ENCODE measurements at places on chromosomes 16 and 17. TPM values are rescaled to one million over a fixed set of nuclear protein-coding genes. Genes with fewer than 3 reads are reported as not detected.

CMTM2 gene
- total RNA-seq: not detected

MRPL38 gene
- 126 TPM for total RNA-seq

EME1 gene
- not detected for total RNA-seq

C17orf100 gene
- total RNA-seq: 0.56 TPM

POLR3K gene
- 12.7 TPM for total RNA-seq

KRT24 gene
- not detected for total RNA-seq

LPO gene
- total RNA-seq: not detected

NPIPA3 gene
- total RNA-seq: not detected

GUCY2D gene
- not detected for total RNA-seq

ZNF830 gene
- 8.1 TPM for total RNA-seq

TBC1D3H gene
- not detected for total RNA-seq

TIGD7 gene
- 10.4 TPM for total RNA-seq

CCL8 gene
- total RNA-seq: not detected

GGT6 gene
- not detected for total RNA-seq

TMIGD1 gene
- total RNA-seq: not detected

CACNA1H gene
- total RNA-seq: 2.6 TPM

PRR11 gene
- total RNA-seq: 0.76 TPM

NPTX1 gene
- 0.12 TPM for total RNA-seq

DNA sequence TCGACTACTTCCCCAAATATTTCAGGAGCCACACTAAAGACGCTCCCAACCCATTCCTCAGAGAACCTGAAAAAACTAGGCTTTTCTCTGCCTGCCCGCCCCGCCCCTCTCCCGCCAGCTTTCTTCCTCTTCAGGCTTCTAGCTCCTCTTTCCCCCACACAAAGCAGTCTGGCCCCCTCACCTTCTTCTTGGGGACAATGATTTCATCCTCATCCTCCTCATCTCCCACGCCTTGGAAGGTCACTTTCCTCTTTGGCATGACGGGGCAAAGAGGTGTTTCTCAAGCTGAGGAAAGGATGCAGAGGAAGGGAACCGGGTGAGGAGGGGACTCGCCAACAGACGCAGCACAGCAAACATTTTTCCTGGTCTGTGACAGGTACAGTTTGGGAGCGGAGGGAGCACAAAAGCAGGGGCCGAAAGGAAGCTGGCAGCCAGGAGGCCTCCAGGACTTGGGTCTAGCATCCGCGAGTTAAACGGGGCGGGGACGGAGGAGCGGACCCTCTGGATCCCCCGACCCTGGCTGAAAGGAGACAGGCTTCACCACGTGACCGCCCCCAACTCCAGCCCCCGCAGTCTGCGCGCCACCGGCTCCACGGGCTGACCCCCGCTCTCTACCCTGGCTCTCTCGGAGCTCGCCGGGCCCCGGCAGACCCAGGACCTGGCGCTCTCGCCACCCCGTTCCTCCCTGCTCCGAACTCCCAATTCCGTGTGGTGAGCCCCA lies 525 bp downstream of the CD2BP2 start:
- DNase-seq: no peak

DNA sequence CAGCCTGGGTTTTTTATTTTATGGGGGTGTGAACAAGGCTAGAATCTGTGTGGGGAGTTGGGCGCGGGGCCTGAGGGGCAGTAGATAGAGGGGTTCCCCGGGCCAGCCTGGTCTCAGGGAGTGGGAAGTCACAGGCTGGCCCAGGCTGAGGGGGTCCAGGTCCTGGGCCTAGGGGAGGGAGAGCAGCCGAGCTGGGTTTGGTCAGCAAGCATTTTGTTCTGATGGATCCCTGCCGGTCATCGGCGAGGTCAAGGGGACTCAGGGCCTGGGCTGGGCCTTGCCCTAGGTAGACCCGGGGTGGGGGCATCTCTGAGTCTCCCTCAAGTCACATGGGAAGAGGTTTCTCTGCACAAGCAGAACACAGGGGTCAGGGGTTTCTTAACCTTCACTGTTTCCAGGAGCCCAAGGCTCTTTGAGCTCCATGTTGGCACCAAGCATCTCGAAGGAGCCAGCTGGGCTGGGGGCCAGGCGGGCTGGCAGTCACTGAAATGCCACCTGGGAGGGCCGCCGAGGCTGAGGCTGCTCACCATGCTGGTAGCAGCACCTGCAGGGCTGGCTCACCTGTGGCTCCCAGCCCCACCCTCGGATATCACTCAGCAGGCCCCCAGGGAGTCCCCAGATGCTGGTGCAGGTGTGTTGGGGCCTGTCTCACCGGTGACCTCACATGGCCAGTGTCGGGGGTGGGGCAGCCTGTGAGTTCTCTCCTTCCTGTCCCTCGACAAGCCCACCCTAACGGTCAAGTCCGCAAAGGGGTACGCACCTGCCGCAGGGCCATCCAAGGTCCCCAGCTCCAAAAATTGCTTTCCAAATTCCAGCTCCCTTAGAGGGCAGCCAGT lies 41.0 kb downstream of the SLC7A5 start:
- DNase-seq: no peak

GRCh38 chr16:89095491-89095951 lies 1.9 kb downstream of the ACSF3 start:
- DNase-seq: no peak

GRCh38 chr16:11792410-11793241 lies 4.4 kb downstream of the ZC3H7A start:
- no peak for DNase-seq

GRCh38 chr17:69596141-69596540 lies 181.6 kb downstream of the MAP2K6 start:
- no peak for DNase-seq

- DNase-seq: no peak
Observed at GRCh38 chr17:33056399-33057146, 64.9 kb downstream of the SPACA3 start.

GRCh38 chr17:75783803-75784472 lies 668 bp upstream of the UNK start:
- DNase-seq: peak; percentile 66

- DNase-seq: no peak
Observed at GRCh38 chr17:36117505-36118382, 14.1 kb downstream of the CCL4 start.

GRCh38 chr16:47461598-47462266 lies 601 bp downstream of the PHKB start:
- peak; percentile 14 for DNase-seq

- no peak for DNase-seq
Observed at GRCh38 chr17:56613131-56613530, 19.6 kb downstream of the NOG start.

- DNase-seq: peak; percentile 32
Observed at GRCh38 chr17:68383443-68384321, 73.6 kb downstream of the WIPI1 start.

- no peak for DNase-seq
Observed at GRCh38 chr17:71558901-71559300, 561.9 kb upstream of the SOX9 start.

- DNase-seq: no peak
Observed at GRCh38 chr17:81901167-81902022, 643 bp upstream of the NPB start.

- no peak for DNase-seq
Observed at GRCh38 chr16:78469787-78470186, 370.3 kb downstream of the WWOX start.

DNA sequence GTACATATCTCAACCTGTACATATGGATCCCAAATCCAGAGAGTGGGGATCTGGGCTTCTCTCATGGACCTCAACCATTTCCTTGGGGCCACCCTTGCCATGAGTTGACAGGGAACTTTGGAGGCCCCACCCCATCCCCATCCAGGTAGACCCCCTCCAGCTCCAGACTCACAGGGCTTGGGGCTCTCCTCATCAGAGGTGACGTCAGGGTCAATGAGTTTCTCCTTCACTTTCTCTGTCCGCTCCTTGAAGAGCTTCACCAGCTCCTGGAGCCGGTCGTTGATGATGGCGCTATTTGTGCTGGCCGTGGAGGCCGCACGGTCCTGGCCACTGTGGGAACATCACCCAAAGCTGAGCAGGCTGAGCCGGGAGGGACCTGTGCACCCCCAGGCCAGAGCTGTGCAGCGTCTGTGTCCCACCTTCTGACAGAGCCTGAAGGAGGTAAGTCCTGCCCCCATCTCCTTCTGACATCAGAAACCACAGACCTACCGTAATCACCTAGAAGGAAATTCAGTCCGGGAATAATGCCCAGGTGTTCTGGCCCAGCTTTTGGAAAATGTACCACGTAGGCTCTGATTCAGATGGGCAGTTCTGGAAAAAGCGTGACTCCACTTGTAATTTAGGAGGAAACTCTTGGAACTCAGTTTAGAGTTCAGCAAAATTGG lies 50.6 kb downstream of the CNGB1 start:
- DNase-seq: no peak

GRCh38 chr16:52366983-52367382 lies 180.0 kb downstream of the TOX3 start:
- DNase-seq: no peak

DNA sequence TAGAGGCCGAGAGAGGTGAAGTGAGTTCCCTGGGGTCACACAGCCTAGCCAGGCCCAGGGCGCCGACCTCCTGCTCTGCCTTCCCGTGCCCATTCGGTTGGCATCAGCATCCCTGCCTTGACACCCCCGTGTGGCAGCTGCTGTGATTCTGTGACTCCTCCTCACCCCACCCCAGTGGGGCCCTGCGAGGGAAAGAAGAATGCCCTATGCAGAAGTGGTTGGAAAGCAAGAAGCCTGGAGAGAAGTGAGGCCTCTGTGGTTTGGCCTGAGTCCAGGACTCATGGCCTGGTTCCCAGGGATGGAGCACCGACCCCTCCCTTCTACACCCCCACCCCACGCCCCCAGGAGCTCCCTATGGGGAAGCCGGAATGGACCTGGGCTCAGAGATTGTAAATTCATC lies 296.2 kb downstream of the SEC14L1 start:
- DNase-seq: peak; percentile 75

- no peak for DNase-seq
Observed at GRCh38 chr16:13376174-13376573, 474.8 kb downstream of the SHISA9 start.

DNA sequence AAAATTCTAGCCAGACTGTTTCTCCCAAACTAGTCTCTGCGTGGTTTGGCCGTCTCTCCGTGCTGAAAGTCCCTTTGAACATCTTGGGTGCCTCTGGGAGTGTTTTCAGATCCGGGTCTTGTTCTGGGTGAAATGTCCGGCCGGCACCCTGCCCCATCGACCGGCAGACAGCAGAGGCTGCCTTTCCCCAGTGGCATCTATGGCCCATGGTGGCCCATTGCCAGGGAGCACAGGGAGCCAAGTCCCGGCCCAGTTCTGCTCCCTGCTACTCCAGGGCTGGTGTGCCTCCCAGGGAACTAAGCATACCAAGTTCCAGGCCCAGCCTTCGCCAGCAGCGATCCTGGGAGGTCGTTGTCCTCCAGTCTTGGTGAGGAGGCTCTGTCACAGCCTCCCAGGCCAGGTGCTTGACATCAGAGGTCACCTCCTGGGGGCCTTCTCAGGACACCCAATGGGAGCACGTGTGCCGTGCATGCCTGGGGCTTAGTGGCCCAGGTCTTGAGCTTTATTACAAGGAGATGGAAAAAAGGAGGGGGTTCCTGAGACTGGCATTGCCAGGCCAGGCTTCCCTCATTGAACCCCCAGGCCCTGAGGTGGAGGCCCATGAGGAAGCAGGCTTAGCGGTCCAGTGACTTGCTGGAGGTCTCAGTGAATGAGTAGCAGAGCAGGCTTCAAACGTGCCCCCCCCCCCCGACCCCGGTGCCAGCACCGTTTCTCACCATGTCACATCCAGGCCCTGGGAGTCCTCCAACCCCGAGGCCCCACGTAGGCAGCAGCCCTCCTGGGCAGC lies 54.0 kb downstream of the PGS1 start:
- no peak for DNase-seq

DNA sequence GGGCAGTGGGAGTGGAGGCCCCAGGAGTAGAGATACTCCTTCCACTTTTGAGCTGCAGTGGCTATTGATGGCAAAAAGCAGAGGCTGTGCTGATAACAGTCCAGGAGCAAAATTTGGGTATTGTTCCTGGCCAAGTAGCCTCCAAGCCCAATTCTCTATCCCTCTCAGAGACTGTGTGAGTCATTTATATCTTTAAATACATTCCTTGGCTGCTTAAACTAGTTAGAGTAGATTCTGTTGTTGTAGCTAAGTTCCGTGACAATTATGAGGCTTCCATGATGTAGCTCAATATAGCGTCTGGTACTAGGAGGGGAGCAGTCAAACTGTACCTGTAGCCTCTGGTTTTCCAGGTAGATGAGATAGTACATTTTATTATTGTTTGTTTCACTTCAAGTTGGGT lies 19.9 kb upstream of the UBE2G1 start:
- no peak for DNase-seq

GRCh38 chr16:57829969-57830360 lies 27.7 kb upstream of the KIFC3 start:
- DNase-seq: no peak

DNA sequence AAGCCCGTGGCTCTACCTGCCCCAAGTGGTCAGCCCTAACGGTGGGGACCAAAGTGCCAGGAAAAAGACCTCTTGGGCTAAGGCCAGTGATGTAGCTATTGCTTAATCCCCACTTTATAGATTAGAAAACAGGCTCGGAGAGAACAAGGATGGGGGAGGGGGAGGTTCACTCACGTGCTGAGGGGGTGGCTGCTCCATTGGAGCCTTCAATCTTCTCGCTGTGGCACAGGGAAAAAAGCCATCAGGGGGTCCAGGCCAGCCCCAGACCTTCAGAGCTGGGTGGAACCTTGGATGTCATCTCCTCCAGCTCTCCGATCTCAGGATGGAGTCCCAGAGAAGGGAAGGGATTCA lies 45.9 kb downstream of the SRCIN1 start:
- DNase-seq: no peak

DNA sequence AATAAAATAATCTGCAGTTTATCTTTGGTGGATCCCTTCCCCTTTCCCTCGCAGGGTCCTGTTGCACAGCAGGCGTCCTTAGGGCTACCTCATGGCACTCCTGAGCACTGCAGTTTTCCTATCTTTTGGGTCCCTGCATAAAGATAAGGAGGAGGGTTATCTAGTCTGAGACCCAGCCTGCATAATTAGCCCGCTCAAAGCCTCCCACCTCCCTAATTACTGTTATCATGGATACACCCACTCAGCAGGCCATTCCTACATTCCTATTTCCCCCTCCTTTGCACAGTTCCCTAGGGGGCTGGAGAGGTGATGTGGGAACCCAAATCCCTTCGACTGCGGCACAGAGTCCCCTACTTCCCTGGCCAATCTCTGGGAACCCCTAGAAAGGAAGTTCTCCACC lies 5.1 kb upstream of the CLUH start:
- no peak for DNase-seq

DNA sequence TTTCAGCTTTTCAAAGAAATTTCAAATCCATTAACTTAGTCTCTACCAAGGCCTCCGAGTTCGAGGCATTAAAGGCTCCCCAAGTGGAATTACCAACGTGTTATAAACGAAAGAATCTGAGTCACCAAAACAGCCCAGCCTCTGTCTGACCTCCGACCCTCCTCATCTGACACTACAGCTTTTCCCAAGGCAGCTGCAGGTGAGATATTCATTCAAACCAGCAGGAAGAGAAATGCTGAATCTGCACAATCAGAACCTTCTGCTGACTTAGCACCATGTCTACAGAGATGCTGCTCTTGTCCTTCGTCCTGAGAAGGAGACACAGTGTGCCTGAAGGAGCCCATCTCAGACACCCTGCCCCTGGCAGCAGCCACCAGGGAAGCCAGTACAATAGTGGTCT lies 30.5 kb downstream of the GRIN2A start:
- no peak for DNase-seq

GRCh38 chr16:51474414-51475091 lies 323.5 kb upstream of the SALL1 start:
- DNase-seq: no peak
